NCI-H1436 (cell line): ENCODE measurements at places on chromosomes 7 and 10.

DNA sequence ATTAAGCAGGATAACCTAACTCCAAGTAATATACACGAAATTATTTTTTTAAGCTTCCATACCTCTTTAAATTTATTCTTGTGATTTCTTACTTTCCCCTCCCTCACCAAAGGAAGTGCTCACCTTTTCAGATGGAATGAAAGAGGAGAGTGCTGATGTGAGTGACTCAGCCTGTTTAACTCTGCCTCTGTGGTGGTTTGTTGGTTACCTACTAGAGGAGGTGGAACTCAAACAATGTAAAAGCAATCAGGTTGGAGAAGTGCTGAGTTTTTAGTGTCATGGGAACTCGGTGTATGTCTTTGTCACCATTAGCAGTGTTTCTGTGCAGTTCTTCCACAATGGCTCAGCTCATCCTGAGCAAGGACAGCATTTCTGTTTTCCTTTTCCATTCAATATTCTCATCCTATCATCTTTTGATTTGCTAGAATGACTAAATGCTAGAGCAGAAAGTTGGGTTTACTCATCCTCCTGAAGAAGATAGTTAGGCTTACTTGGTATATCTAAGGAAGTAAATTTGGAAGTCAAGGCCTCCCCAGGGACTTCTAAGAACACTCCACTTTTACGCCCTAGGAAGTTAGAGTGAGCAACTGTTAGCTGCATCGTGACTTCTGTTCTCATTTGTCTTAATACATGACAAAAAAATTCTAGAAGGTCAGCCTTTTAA is 6.0 kb downstream of the ADD3 start:
- no peak for DNase-seq

- no peak for DNase-seq
Measured at GRCh38 chr7:132394283-132395198, 181.7 kb downstream of the PLXNA4 start.

DNA sequence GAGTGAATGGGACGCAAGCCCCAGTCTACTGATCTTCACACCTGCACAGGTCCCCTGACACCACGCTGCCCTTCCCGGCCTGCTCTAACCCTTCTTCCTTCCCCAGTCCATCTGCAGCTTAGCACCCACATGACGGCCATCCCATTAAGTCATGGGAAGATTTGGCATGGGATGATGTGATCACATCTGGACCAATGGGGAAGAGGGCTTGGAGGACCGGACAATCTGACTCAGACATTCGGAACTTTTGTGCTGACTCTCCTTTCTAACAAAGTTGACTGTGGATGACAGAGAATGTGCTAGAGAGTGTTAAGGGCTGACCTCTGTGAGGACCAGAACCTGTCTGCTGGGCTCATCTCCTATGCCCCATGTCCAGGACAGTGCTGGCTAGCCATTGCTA is 15.6 kb downstream of the CXCL12 start:
- DNase-seq = no peak

- peak; percentile 92 for DNase-seq
Measured at GRCh38 chr10:123069246-123069986, 60.6 kb downstream of the ACADSB start.
